ENCODE measurements at places on chromosomes 2 and 18.

GRCh38 chr18:8699948-8700347 lies 5.4 kb upstream of the MTCL1 start:
- no peak for DNase-seq

DNA sequence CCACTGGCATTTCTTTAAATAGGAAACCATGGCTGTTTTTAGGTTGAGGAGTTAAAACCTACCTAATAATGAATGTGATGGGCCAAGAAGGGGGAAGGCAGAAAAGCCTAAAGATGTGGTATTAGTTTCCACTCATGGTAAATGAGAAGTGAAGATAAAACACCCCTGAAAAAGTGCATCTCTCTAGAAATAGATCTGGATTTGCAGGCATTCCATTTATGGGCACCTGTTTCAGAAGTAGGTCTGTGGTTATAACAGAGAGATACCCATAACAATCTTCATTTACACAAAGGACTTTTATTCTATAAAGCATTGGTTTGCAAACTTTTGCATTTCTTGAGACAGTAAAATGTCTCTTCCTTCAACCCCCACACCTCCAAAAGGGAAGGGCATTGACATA lies 62.1 kb downstream of the PRKCE start:
- DNase-seq: no peak

- no peak for DNase-seq
Observed at GRCh38 chr2:118994172-118994700, 52.2 kb downstream of the MARCO start.

DNA sequence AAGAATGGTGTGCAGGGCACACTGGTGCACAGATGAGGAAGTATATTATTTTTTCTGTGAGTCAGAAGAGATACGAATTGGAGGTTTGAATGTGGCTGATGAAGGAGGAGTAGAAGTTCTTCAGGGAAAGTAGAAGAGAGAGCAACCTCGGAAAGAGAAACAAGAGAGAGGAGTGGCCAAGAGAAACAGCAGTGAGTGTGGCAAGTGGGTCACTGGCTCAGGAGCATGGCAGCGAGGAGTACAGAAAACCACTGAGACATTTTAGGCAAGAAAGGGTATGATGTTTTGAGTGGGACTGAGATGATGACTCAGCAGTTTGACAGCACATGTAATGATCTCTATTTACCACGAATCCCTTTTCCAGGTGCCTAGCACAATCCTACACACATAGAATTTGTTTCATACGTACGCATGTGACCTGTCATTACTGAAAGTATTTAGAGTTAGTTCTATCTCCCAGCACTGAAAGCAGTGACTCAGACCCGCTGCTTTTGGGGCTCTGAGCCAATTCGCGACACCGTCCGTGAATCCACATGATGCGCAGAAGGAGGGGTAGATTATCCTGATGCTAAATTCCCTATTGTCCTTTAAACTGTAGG lies 915.4 kb downstream of the DCDC2C start:
- no peak for DNase-seq

- DNase-seq: no peak
Observed at GRCh38 chr18:48589797-48590519, 51.1 kb downstream of the CTIF start.

DNA sequence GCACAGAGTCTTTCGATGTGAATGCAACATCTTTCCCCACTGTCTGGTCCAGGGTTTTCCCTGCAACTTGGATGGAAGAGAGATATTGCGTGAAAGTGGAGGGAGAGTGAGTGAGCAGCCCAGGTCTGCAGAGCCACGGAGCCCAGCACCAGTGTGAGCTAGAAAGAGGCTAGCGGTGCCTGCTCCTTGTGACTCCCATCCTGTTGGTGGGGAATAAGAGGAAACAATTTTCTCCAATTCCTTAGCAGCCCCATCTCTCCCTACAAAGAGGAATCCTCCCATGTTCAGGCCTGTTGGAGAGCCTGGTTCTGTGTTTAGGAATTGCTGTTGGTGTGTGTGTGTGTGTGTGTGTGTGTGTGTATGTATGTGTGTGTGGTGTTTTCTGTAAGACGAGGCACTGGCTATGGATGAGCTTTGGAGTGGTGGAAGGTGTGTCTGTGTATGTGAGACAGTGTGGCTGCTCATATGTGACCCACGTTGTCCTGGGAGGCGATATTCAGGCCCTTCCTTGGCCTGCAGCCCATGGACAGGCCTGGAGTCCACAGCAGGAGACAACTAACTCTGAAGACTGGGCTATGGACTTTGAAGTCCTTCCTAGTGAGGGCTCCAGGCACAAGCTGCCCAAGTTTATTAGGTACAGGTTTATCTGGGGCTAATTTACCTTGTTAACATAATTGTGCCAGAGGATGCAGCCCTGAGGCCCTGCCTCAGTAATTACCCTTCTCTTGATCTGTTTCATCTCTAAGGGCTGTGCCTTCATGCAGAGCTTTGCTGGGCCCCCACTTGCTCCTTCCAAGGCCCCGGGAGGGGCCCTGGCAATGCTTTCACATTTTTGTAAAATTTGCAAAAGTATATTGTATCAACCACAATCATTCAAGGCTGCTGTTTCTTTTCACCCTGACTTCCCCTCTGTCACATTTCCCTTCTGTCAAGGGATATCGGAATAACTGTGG lies 88.6 kb upstream of the HAAO start:
- DNase-seq: no peak

DNA sequence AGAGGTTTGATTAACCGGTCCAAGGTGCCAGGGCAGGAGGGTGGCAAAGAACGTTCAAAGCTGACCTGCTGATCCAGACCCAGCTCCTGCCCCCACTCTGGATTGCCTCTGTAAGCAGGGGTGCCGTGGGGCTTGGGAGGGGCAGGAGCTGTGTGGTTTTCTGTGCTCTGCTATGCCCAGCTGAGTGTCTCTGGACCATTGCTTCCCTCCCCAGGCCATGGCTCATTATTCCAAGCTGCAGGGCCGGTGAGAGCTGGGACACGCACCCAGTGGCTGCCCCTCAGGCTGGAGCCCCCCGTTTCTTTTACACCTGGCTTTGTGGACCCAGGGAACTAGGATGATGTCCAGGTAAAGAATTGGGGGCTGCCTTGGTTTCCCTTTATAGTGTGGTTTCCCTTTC lies 238.4 kb upstream of the HS6ST1 start:
- no peak for DNase-seq

DNA sequence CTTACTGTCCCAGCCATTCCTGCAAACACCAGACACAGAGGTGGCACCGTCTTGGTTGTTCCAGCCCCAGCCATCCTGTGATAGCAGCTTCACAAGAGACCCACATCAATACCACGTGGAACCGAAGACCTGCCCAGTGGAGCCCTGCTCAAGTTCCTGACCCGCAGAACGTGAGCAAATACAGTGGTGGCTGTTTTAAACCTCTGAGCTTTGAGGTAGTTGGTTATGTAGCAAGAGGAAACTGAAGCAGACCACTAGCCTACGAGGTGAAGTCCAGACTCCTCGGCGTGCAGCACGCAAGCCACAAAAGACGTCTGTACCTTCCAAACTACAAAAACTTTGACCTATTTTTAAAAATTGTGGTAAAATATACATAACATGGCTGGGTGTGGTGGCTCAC lies 96.1 kb upstream of the ODC1 start:
- DNase-seq: no peak

- DNase-seq: no peak
Observed at GRCh38 chr2:70921031-70921430, 14.7 kb upstream of the ATP6V1B1 start.
